ENCODE measurements at places on chromosomes 7 and 10. TPM values are rescaled to one million over a fixed set of nuclear protein-coding genes. Genes with fewer than 3 reads are reported as not detected.

GRCh38 chr7:151416112-151416940, 6.5 kb upstream of the WDR86 start:
- no peak for DNase-seq

- DNase-seq = no peak
These were observed 117.6 kb upstream of the PDLIM1 start for GRCh38 chr10:95408148-95408960.

DNA sequence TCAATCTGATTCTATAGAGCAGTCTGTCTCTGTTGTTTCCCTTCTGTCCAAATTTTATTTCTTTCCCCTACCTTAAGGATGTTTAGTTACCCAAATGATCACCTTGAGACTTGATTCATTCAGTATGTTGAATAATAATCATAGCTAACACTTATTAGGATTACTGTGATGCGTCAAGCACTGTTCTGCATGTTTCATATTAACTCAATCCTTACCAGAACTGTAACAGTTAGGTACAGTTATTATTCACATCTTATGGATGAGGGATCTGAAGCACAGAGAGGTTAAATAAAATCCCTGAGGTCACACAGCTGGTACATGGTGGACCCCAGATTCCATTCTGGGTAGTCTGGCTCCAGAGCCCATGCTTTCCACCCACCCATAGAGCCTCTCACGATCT, 97.9 kb upstream of the SAMD8 start:
- DNase-seq = no peak

GRCh38 chr7:32879460-32879859, 12.1 kb downstream of the KBTBD2 start:
- no peak for DNase-seq

- DNase-seq = no peak
These were observed 53.5 kb downstream of the ABLIM1 start for GRCh38 chr10:114604357-114605130.

AKR1C4 gene
- not detected for total RNA-seq

DNA sequence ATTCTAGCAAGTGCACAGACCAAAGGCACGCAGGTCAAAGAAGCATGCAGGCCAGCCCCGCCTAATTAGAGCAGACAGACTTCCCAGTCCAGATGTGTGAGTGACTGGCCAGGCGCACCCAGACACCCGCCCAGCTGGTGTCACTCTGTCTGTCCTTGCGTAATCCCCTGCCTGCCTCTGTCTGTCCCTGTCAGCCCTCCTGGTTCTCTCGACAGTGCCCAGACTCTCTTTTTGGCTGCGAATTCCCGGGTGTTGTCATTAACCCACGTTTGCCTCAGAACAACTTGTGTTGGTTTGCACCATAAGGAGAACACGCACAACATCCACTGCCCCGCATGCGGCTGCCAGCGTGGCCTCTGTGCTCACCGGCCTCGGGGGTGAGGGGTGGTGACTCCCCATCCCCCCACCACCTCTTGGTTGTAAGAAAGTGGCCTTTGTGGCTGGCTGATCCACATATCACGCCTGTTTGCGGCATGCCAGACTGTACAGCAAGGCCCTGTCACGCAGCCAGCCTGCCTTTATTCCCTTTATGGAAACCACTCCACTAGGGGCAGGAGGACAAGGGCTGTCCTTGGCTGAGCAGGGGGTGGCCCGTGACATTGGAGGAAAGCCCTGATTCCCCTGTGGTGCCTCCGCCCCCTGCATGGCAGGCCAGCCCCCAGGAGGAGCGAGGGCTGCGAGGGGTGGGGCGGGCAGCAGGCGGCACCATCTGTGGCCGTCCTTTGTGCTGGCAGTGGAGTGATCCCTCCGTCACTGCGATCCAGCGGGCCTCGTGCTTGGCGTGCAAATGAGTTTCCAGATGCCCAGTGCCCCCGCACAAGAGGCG, 72.8 kb upstream of the PPIF start:
- DNase-seq = peak; percentile 72

DNA sequence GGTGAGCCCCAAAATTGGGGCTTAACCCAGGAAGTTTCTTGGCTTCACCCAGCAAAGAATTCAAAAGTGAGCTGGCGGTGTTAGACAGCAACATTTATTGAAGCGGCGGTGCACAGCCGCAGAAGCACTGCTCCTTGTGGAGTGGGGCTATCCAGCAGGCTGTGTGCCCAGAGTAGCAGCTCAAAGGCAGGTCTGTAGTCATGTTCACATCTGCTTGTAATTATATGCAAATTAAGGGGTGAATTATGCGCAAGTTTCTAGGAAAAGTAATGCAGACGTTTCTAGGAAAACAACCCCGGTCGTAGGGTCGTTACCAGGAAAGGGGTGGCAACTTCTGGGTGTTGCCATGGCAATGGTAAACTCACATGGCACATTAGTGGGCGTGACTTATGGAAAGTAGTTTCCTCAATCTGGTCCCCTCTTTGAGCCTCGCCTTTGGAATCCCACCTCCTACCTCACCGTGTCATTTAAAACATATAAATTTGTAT, 13.7 kb upstream of the KBTBD2 start:
- peak; percentile 25 for DNase-seq

GRCh38 chr7:73773700-73774517, 3.8 kb upstream of the CLDN3 start:
- DNase-seq = peak; percentile 13

MMP21 gene
- total RNA-seq = not detected

ENO4 gene
- total RNA-seq = 1.0 TPM

DNA sequence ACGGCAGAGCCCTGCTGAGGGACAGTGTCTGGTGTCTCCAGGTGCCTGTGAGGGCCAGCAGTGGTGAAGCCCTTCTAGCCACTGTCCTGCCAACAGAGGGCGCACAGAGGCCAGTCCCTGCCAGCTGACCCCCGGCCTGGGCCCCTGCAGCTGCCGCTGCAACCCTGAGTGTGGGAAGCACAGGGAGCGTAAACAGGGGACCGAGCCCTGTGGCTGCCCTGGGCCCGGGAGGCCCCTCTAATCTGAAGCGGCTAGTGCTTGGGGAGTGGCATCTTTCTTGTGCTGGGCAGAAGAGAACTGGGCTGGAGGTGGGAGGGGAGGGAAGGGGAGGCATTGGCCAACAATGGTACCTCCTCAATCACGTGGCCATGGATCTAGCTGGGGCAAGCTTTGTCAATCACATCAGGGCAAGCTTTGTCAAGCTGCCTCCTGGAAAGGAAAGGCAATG, 34.6 kb downstream of the TRIM8 start:
- DNase-seq = peak; percentile 81

UTF1 gene
- not detected for total RNA-seq

- DNase-seq = no peak
These were observed 90.9 kb upstream of the NRBF2 start for GRCh38 chr10:63042256-63042655.

COPG2 gene
- total RNA-seq = 12.5 TPM

DNA sequence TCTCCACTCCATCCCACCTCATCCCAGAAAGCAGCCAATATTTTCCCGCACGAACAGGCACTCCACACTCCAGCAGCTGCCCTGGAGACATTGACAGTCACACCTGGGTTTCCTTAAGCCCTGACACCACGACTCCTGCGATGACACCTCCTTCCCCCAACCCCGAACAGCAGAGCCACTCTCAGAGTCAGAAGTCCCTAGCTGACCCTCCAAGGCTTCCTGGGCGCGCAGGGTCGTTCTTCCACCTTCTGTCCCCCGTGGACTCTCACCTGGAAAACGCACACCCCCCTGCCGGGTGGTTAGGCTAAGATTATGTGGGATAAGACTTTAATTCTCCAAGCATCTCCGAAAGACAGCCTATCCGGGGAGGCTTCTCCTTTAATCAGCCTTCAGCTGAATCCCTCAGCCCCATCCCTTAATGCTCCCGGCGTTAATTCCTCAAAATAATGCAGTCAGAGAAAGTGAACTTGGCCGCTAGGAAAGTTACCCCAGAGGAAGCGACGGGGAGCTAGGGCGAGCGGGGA, 1.1 kb downstream of the DENND11 start:
- DNase-seq = peak; percentile 15

DNA sequence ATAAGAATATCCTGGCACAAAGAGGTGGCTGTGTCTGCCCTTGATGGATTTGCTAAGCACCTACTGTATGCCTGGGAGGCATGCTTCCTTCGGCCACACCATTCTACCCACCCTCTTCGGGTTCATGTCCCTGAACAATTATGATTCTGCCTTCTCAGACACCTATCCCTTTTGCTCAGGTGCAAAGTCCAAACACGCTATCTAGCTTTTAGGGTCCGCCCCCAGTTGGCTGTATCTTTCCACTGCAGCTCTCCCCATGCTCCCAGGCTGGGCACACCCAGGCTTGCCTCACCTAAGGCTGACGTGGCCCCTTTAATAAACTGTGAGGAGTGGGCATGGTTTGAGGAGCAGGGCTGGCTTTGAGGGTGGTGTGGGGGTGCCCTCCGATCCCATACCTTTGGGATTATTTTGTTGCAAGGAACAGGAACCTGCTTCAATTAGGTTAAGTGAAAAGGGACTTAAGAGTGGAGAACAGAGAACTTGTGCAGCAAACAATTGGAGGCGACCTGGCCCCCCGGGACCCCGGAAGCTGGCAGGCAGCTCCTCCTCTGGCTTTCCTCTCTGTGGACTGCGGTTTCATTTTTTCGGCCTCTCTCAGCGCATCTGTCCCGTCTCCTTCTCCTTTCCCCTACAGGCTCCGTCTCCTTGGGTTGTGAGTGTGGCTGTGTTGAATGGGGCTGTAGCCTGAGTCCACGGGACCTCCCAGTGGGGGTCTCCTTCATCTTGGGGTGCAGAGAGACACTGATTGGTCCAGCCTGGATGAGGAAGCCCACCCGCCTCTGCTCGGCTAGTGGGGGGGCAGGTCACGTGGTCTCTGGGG, 3.8 kb downstream of the CLIP2 start:
- peak; percentile 91 for DNase-seq

- no peak for DNase-seq
These were observed 15.7 kb downstream of the ADGRA1 start for GRCh38 chr10:133103311-133103910.

DNA sequence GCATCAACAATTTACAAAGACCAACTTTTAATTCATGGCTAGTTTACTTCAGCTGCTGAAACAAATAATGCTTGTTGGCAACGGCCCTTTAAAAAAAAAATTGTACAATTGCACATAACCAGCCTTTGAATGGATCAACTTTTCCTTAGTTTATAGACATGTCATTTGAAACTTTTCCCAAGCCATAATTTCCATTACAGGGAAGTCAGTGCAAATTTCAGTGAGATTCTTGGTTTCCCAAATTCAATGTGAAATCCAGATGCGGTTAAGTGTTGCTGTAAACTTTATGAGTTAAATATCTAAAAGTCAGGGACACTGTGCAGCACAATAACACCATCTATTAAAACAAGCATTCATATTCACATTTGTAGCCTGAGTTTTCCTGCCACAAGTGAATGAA, 182.2 kb downstream of the JAZF1 start:
- no peak for DNase-seq

GRCh38 chr7:159128767-159129166, 15.9 kb downstream of the VIPR2 start:
- no peak for DNase-seq

SEMA3D gene
- total RNA-seq = 1.3 TPM

CYP2C19 gene
- total RNA-seq = 0.78 TPM

NKX1-2 gene
- not detected for total RNA-seq

- DNase-seq = no peak
These were observed 48.7 kb downstream of the GRK5 start for GRCh38 chr10:119256030-119256429.

DNA sequence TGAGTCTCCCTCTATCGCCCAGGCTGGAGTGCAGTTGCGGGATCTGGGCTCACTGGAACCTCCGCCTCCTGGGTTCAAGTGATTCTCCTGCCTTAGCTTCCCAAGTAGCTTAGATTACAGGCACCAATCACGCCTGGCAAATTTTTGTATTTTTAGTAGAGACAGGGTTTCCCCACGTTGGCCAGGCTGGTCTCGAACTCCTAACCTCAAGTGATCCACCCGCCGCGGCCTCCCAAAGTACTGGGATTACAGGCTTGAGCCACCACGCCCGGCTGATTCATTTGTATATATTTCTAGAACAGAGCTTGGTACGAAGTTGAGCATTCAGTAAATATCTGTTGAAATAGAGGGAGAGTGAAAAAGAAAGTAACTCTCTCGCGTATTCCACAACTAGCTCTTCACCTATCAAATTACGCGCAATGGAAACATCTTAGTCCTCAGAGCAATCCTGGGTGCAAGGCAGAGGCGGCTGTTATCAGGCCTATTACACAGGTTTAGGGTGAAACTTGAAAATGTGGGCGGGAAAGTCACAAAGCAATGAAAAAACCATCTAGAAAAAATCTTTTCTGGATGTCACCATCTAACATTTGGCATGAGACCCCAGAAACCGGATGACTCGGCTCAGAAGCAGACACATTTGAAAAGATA, 707 bp upstream of the GHITM start:
- DNase-seq = peak; percentile 7

GRCh38 chr10:21336476-21337170, 188.9 kb downstream of the SKIDA1 start:
- DNase-seq = peak; percentile 24

GRCh38 chr7:47688311-47689100, 106.6 kb upstream of the TNS3 start:
- no peak for DNase-seq

VAX1 gene
- total RNA-seq = not detected

DNA sequence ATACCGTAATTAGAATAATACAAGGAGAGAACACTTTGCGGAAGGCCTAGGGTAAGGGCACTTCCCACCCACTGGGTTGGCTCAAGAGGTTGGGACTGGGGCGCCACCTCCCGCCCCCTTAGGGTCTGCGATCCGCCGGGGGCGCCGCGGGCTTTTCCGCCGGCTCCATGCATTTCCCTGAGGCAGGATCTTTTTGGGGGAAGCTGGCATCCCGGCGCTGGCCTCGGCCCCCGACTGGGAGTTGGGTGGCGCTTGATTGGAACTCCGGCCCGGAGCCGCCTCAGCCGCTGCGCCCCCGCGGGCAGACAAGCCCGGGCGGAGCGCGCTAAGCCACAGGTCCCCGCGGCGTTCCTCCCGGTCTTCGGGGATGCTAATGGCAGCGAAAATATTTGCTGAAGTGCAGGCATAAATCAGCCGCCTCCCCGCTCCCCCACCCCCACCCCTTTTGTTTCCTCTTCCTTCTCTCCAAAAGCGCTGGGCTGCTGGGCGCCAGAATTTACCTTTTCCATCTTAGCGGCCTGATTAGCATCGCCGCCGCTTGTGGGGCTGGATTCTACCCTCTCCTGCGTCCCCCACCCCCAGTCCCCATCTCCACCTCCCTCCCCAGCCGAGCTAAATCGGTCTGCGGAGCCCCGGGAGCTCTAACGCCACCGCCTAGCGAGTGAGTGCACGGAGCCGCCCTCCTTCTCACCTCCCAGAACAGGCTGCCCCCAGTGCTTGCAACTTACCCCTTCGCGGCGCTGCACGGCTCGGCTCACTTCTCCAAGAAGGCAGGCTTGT, 5.1 kb downstream of the UNC5B start:
- peak; percentile 47 for DNase-seq

DNA sequence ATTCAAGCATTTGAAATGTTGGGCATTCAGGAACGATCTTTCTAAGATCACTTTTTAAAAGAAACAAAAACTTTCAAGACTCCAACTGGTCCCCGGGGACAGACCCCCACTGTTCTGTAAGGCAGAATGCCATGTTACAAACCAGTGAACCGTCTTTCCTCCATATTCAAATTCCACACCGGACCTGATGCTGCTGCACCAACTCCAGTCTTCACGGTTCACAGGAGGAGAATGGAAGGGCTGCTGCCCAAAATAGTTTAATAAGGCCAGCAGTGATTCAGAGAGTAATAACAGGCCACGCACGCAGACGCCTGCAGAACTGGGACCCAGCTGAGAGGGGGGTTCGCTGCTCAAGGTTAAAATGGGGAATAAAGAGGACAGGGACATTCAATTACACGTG, 47.2 kb downstream of the OSBPL3 start:
- DNase-seq = no peak

TSPAN12 gene
- total RNA-seq = 9.9 TPM

HOXA9 gene
- not detected for total RNA-seq

- no peak for DNase-seq
These were observed 38.7 kb upstream of the FOXP2 start for GRCh38 chr7:114375907-114376306.

- no peak for DNase-seq
These were observed 47.0 kb upstream of the CDK1 start for GRCh38 chr10:60731134-60731885.

Data from body of pancreas (tissue), 4 donors.